ENCODE measurements at places on chromosomes 1 and 21.

DNA sequence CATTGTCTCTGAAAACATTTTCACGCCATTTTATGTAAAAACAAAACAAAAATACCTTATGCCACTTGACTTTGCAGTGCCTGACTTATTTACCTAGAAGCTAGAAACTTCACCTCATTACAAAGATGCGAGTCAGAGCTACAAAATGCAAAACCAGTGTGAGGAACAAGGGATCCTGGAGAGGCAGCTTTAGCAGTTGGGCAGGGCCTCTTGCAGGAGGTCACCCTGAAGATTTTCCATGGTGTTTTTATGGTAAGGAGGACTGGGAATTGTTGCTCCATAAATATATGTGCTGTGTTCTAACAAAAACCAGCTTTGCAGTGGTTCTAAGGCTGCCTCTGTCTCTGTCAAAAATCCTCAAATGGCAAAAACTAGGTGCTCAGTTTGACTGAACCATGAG, 36.4 kb upstream of the TARBP1 start:
- no peak for DNase-seq

DNA sequence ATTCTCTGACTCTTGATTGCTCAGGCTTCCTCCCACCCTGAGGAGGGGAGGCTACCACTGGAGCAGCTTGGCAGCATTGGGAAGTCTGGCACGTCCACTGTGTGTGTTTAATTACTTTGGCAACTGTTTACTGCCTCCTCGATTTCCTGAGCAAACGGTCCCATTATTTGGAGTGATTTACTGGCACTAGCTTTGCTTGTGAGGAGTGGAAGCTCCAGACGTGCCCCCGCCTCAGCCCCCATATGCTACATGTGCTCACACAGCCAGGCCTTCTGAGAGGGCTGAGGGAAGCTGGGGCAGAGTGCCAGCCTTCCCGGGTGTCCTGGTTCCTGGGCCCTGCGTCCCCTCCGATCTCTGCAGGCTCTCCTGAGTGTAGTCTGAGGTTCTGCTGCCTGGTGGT, 306.2 kb downstream of the PTPRU start:
- DNase-seq = no peak

DNA sequence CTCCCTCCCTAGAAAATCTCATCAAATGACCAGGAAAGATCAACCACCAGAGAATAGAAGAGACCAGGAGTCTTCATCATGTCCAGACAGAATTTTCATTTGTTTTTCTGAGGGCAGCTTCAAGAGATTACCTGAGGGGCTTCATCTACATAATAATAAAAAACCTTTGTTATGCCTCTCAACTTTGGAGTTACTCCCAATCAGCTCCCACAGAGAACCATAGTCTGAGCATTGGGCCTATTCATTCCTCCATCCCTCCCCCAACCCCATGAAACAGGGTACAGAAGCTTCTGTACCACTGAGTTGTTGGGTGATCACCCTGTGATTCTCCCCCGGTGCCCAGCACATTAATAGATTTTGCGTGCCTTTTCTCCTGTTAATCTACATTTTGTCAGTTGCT, 53.3 kb upstream of the PRRC2C start:
- no peak for DNase-seq

DNA sequence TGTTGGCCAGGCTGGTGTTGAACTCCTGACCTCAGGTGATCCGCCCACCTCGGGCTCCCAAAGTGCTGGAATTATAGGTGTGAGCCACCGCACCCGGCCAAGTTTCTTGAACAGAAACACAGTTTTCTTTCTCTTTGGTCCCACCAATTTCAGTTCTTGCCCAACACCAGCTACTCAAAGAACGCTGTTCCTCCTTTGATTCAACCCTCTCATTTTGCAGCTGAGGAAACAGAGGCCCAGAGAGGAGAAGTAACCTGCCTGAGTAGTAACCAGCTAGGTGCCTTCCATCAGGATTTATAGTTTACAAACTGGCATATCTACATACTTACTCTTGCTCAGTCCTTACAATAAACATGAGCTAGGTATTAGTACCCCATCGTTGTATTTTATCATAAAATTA, 119.9 kb downstream of the SYF2 start:
- no peak for DNase-seq

GRCh38 chr1:155069551-155070157, 6.1 kb downstream of the EFNA4 start:
- no peak for DNase-seq

DNA sequence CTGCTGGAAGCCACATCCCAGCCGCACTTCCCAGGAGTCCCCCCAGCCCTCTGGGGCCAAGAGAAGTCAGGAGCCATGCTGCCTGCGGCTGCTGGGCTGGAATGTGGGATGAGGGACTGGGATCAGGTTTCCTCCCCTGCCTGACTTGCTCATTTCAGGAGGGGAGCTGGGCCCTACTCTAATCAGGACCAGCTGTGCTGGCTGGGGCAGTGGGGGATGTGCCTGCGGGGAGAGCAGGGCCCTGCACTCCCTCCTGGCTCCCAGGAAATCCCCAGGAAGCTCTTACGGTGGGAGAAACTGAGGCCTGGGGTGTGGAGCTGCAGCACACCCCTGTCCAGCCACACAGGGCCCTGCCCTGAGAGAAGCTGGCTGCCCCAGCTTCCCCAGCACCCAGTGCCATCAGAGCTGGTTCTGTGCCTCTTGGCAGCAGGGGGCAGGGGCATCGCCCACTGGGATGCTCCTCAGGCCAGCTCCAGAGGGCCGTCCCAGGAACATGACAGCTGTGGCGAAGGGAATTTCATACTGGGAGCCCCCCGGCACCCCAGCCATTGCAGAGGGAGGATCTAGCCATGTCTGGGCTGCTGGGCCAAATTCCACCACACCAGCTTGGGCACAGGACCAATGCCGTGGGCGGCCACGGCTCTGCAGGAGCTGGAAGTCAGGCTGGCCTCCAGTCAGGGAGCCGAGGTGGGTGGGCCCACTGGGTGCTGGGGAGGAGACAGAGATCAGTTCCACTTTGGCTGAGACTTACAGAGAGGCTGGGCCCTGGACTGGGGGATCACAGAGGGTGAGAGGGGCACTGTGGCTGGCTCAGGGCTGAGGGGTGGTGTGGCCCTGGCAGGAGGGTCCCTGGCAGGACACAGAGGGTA, 21.3 kb upstream of the PRSS38 start:
- DNase-seq = peak; percentile 99

DNA sequence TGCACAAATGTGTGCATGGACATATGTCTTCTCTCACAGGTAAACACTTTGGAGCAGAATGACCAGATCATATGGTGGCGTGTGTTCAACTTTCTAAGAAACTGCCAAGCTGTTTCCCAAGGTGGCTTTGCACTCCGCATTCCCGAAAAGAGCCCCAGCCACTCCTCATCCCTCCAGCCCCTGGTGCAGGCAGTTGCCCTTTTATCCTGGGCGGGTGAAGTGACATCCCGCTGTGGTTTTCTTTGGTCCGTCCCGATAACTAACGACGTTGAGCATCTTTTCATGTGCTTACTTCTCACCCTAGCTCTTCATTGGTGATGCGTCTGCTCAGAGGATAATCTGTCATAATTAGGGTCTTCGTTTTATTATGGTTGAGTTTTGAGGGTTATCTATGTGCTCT, 612.5 kb downstream of the MATN1 start:
- DNase-seq = no peak

GRCh38 chr1:233172201-233172600, 123.3 kb downstream of the PCNX2 start:
- peak; percentile 62 for DNase-seq
